ENCODE measurements at places on chromosomes 5 and 9.

DNA sequence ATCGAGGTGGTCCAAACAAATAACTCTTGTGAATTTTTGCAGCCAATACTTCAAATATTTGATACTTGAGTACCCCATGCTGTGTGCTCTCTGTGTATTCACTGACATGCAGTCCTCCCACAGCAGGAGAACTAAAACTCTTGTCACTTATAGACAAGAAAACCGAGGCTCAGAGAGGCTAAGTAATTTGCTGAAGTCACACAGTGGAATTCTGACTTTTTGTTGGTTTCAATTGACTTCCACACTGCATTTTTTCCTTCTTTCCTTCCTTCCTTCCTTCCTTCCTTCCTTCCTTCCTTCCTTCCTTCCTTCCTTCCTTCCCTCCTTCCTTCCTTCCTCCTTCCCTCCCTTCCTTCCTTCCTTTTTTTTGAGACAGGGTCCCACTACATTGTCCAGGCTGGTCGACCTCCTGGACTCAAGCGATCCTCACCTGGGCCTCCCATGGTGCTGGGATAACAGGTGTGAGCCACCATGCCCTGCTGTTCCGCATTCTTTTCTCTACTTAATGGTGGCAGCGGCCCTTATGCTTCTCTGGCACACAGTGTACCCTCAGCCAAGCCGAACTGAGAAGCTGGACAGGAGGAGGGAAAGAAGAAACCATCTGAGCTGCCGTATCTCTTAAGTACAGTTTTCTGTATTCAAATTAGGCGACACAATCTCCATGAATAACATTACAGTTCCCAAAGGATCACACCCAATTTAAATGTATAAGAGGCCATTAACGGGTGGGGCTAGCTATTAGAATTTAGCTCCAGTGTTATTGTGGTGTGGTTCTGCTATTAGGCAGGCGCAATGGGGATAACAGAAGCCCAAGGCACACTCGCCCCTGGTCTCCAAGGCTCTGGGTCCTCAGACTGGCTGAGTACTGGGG, 38.4 kb upstream of the GRHPR start:
- no peak for DNase-seq

DNA sequence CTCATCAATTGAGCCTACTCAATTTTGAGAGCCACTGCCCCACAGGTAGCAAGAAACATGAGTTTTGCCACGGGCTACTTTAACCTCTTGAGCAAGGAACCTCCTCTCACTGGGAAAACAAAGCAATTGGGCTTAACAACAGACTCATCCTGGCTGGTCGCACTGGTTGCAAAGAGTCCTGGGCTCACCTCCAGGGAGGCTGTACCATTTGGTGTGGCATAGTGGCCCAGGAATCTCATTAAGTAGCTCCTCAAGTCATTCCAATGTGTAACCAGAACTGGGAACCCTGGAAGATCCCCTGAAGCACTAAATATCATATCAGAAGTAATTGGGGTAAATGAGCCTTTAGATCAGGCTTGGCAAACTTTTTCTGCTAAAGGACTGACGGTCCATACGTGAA, 78.5 kb downstream of the MYO10 start:
- no peak for DNase-seq

GRCh38 chr9:70772601-70773000, 348.8 kb downstream of the TRPM3 start:
- DNase-seq, result no peak

DNA sequence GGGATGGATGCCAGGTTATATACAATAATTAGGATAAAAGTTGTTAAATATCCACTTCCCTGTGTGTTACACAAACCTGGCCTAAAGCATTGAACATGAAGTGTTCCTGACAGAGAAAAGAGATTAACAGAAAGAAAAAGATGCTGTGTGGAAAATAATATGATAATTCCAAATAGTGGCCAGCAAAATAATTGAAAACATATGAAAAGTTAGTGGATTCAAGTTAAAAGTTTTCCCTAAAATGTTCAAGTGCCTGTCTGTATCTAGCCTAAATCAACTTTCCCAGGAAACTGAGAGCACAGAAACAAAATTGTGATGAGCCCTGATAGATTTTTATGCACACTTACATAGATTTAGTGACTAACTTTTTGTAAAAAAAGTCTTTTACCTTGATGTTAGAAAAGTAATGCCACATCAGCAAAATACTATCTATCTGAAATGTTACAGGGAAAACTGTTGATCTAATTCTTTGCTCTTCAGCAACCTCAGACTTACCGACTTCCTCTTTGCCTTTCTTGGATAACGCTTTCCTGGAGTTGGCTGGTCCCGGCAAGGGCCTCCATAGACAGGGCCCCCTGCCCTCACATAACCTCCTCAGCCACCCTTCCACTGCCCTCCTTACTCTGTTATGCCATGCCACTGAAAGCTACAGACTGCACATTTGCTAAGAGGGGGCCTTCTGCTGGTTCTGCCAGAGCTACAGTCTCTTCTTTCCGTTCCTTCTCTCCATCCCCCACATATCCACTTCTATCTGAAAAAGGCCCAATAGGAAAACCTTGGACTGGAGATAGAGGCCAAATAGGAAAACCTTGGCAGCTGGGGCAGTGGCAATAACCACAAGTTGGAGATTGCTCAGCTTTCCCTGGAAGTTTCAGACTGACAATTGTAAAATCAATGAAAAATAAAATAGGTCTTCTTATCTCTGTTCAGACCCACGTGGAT, 44.4 kb downstream of the ZNF474 start:
- no peak for DNase-seq

- DNase-seq, result no peak
These were observed 44.4 kb downstream of the DROSHA start for GRCh38 chr5:31487506-31487905.
